ENCODE measurements at places on chromosomes 5 and 9. TPM values are rescaled to one million over a fixed set of nuclear protein-coding genes. Genes with fewer than 3 reads are reported as not detected.

DNA sequence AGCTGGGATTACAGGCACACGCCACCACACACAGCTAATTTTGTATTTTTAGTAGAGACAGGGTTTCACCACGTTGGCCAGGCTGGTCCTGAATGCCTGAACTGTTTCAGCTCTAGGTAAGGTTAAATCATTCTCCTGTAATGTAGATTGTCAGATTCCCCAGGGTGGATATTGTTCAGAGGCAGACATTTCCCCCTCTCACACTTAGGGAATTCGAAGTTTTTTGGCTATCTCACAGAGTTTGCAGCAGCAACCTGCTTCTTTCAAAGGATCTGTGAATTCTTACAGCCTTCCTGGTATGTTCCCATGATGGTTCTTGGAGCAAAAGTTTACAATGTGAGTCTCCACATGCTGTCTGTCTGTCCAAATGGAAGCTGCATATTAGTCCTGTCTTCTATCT, 15.6 kb upstream of the DIRAS2 start:
- DNase-seq: no peak
- H3K36me3 ChIP-seq: no peaks in the 10 kb centered on the region
- no peak overlapping the region for H3K27ac ChIP-seq
- no peaks in the 10 kb centered on the region for H3K4me1 ChIP-seq
- H3K4me3 ChIP-seq: no peak overlapping the region
- H3K27me3 ChIP-seq: no peaks in the 10 kb centered on the region

DNA sequence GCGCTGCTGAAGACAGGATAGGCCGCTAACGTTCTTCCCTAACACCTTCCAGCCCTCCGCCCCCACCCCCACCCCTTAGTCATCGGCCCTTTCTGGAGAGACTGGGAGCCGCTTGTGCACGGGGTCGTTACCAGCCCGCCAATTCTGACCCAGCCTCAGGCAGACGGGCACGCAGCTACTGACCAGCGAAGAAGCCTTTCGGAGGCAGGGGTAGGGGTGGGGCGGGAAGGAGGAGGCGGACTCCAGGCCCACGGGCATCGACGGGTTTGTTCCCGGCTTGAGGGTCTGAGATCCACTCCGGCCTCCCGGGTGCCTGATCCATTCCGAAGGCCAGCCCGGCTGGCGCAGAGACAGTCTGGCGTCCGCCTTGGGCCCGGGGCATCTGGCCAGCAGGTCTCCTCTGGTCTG, 729 bp upstream of the HAND1 start:
- H3K36me3 ChIP-seq: no peaks in the 10 kb centered on the region
- H3K4me1 ChIP-seq: peaks cover 73% of the 10 kb centered on the region
- H3K4me3 ChIP-seq: peak overlapping the region; percentile 72

GRCh38 chr9:128340691-128341434, 536 bp downstream of the SLC27A4 start:
- peaks cover 25% of the 10 kb centered on the region for H3K36me3 ChIP-seq
- H3K27me3 ChIP-seq: no peaks in the 10 kb centered on the region
- H3K27ac ChIP-seq: peak overlapping the region; percentile 85
- H3K4me1 ChIP-seq: peaks cover 18% of the 10 kb centered on the region

DNA sequence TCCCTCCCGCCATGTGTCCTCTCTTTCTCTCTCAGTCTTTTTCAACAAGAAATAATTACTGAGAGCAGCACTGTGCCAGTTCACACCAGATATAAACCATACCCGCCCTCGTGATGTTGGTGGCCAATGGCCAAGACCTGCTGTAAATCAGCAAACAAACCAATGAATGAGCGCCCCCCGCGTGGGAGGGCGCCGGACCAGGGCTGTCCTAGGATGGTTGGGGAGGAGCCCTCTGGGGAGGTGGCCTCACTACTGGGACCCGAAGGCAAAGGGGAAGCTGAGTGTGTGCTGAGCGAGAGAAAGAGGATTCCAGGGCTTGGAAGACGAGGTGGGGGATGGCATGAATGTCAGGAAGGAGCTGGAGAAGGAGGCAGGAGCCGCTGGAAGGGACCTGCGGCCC, 51.2 kb upstream of the BARHL1 start:
- H3K27ac ChIP-seq: peak overlapping the region; percentile 57
- no peak overlapping the region for H3K4me3 ChIP-seq
- H3K27me3 ChIP-seq: peaks cover 26% of the 10 kb centered on the region
- peak; percentile 84 for DNase-seq
- no peaks in the 10 kb centered on the region for H3K4me1 ChIP-seq

GRCh38 chr9:10252174-10252573, 360.6 kb downstream of the PTPRD start:
- DNase-seq: no peak
- no peaks in the 10 kb centered on the region for H3K4me1 ChIP-seq
- H3K36me3 ChIP-seq: no peaks in the 10 kb centered on the region
- H3K4me3 ChIP-seq: no peak overlapping the region
- no peak overlapping the region for H3K27ac ChIP-seq

DNA sequence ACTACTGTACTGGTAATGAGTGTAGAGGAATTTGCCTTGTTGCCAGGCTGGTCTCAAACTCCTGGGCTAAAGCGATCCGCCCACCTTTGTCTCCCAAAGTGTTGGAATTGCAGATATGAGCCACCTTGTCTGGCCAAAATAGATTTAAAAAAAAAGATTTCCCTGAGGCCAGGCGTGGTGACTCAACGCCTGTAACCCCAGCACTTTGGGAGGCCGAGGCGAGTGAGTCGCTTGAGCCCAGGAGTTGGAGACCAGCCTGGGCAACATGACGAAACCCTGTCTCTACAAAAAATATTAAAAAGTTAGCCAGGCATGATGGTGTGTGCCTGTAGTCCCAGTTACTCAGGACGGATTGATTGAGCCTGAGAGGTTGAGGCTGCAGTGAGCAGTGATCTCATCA, 62.5 kb downstream of the IPO11 start:
- peaks cover 3% of the 10 kb centered on the region for H3K36me3 ChIP-seq
- H3K27me3 ChIP-seq: no peaks in the 10 kb centered on the region
- no peak for DNase-seq
- no peaks in the 10 kb centered on the region for H3K4me1 ChIP-seq

GRCh38 chr5:145619806-145620310, 215.3 kb downstream of the PRELID2 start:
- no peak for DNase-seq
- H3K4me3 ChIP-seq: no peak overlapping the region
- H3K27ac ChIP-seq: no peak overlapping the region
- H3K36me3 ChIP-seq: no peaks in the 10 kb centered on the region

Gene MYORG
- 23.4 TPM for polyA plus RNA-seq

DNA sequence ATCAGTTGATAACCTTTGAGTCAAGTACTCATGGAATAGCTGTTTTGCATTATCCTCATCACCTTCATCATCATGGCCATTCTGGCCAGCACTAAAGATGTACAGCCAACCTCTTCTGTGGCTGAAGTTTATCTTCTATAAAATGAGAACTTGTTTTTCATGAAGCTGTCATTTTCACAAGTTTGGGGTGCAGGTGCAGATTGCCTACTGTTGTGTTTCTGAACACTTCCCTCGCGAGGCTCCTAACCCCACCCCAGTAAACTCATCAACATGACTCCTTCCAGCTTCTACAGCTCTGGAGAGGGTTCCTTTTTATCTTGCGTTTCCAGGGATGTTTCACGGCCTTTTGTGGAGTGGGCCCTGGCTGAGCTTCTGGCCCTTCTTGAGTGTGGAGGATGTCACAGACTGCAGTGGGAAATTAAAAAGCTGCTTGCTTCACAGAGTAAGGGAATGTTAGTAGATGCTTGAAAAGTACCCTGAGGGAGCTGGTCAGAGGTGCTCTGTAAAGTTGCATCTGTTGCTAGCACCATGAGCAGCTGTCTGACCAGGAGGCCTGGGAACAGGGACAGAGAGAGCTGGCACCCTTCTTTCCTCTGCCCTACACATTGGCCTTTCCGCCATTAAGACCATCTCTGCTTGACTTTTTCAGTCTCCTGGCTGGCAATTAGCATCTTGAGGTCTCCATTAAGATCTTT, 24.9 kb downstream of the SYK start:
- H3K27ac ChIP-seq: no peak overlapping the region
- H3K27me3 ChIP-seq: no peaks in the 10 kb centered on the region
- DNase-seq: no peak
- H3K4me1 ChIP-seq: no peaks in the 10 kb centered on the region
- no peak overlapping the region for H3K4me3 ChIP-seq
- H3K36me3 ChIP-seq: no peaks in the 10 kb centered on the region

DNA sequence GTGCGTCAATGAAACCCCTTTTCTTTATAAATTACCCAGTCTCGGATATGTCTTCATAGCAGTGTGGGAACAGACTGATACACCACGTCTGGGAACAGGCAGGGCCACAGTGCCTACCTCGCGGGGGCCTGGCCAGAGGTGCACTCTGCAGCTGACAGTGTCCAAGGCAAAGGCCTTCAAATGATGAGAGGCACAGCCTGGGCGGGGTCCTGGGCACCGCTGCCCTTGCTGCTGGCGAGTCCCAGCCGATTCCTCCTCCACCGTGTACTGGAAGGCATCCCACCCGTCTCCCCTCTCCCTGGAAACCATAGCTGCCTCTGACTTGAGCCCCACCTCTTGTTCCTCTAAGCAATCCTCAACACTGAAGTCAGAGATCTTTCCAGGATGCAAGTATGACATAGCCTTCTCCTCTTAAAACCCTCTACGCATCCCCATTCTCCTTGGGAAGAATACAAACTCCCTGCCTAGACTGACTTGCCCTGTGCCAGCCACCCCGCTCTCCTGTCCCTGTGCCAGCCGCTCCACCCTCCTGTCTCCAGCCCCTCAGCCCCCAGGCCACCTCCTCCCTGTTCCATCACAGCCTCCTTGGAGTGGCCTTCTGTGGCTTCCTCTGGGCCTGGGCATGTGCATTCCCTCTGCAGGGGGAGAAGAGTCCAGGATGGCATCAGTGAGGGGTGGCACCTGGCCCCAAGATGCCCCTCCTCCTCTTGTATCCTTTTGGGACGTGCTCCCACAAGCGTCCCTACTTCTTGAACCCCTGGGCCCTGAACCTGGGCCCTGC, 8.1 kb upstream of the COL5A1 start:
- H3K4me1 ChIP-seq: no peaks in the 10 kb centered on the region
- H3K27me3 ChIP-seq: no peaks in the 10 kb centered on the region
- peak; percentile 58 for DNase-seq
- no peak overlapping the region for H3K4me3 ChIP-seq
- H3K27ac ChIP-seq: no peak overlapping the region

GRCh38 chr5:154242964-154243376, 52.4 kb downstream of the GALNT10 start:
- no peak overlapping the region for H3K4me3 ChIP-seq
- H3K27ac ChIP-seq: no peak overlapping the region
- DNase-seq: no peak
- H3K36me3 ChIP-seq: no peaks in the 10 kb centered on the region
- H3K27me3 ChIP-seq: no peaks in the 10 kb centered on the region
- peaks cover 35% of the 10 kb centered on the region for H3K4me1 ChIP-seq

Gene PCDHGA5
- not detected for polyA plus RNA-seq

Gene MELK
- polyA plus RNA-seq: 1.8 TPM

All from sigmoid colon (tissue), 7 donors.